ENCODE measurements at places on chromosomes 11 and 22.

DNA sequence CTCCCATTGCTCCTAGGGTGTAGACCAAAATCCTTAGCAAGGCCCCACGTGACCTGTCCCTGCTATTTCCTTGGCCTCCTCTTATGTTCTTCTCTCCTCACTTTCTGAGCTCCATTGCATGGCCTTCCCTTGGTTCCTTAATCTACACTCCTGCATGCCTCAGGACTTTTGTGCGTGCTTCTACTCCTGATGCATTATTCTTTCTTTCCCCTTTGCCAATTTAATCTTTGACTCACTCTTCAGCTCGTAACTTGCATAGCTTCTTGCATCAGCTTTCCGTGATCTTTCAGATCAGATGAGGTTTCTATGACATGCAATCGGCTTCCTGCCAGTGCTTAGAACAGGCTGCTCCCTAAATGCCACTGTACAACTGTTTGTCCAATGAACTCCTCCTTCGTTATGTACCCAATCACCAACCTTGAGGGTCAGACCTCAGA lies 261.6 kb upstream of the CADM1 start:
- no peak for DNase-seq

DNA sequence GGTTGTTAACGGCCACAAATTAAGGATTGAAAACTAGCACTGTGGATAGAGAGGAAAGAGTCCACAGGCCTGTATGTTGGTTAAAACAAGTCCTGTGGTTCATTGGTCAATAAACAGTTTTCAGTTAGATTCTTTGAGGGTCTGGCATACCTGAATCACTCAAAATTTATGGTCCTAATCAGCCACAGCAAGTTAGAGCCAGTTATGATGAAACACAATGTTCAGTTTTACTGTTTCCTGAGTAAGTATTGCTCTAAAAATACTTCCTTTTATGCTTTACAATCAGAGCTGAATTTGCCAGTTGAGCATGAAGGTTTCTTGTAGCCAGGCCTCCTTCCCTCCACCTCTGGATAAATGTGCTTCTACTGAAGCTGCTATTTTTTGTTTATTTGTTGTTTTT lies 12.9 kb upstream of the CAT start:
- peak; percentile 38 for DNase-seq

- DNase-seq, result no peak
Measured at GRCh38 chr22:33139937-33140336, 81.8 kb upstream of the SYN3 start.

DNA sequence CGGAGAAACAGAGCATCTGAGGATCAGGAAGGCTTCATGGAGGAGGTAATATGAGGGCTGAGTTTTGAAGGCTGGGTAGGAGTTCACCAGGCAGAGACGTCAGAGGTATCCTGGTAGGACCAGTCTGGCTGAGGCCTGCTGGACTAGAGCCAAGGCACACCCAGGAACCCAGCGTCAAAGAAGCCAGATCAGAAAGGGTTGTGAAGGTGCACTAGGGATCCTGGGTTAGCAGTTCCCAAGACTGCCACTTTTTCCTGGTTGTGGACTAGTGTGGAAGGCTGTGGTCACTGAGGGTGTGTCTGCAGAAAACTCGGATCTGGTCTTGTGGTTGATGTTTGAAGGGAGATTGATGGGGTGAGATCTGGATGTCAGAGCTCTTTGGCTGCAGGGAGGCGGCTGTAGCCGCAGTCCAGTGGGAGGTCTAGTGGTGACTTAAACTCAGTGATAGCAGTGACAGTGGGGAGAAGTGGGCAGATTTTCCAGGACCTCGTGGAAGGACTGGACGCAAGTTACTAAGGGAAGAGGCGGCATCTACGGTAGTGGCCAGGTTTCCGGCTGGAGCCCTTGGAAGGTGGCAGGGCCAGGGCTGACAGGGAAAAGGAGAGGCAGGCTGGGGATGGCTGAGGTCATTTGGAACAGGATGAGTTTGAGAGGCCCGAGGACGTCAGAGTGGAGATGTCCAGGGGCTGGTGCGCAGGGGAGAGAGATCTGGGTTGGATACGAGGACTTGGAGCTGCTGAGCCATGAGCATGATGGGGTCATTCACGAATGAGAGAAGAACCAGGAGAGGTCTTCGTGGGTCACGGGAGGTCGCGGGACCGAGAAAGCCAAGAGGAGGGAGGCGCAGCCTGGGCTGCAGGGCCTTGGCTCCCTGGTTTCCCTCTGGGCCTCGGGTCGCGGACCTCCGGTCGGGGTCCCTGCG lies 10.9 kb downstream of the RELA start:
- DNase-seq, result peak; percentile 32

DNA sequence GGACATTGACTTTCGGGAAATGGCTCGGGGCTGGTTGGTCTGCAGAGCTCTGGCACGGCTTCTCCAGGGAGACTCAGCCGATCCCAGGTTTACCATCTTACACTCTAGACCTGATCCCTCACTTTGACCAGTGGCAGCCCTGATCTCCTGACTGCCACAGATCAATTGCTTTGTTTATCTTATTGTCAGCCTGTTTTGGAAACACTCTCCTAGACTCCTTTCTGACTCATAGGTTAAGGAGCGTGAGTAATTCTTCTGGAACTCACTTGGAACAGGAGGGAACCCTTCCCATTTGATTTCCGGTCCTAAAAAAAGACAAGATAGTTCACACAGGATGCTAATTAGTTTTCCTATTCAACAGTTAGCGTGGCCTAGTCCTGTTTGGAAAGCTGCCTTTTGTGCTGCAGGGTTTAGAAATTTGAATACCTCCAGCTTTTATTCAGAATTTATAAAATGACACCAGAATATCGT lies 16.0 kb upstream of the BMAL1 start:
- DNase-seq, result peak; percentile 85

GRCh38 chr11:70663815-70664214 lies 265.5 kb downstream of the CTTN start:
- no peak for DNase-seq

- peak; percentile 90 for DNase-seq
Measured at GRCh38 chr11:12914400-12914912, 94.7 kb upstream of the RASSF10 start.

DNA sequence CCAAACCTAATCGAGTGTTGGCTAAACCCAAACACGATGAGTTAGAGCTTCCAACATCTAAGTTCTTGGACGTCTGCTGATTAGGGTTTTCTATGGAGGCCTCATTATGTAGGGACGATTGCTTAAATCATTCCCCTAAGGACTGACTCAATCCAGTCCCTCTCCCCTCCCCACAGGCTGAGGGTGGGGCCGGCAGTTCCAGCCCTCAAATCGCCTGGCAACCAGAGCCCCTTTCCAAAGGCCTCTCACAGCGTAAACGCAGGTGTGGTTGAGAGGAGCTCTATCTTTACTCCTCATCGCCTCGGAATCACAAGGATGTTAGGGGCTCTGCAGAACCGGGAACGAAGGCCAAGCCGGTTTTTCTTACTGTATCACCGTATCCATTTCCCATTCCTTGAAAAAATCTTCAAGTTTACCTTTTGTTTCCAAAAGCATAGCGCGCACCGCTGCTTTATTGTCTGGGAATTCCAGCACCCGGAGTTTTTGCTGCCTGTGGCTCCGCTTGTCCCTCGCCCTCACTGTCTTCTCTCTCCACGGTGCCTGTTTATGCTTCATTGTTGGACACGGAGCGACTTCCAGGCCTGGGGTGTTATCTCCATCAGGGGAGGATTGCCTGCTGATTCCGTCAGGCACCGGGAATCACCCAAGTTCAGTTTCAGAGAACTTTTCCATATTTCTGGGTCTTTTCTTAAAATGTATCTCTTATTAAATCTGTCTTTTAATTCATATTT lies 13.8 kb upstream of the IFITM3 start:
- DNase-seq, result no peak
